ENCODE measurements at places on chromosomes 6 and 20.

DNA sequence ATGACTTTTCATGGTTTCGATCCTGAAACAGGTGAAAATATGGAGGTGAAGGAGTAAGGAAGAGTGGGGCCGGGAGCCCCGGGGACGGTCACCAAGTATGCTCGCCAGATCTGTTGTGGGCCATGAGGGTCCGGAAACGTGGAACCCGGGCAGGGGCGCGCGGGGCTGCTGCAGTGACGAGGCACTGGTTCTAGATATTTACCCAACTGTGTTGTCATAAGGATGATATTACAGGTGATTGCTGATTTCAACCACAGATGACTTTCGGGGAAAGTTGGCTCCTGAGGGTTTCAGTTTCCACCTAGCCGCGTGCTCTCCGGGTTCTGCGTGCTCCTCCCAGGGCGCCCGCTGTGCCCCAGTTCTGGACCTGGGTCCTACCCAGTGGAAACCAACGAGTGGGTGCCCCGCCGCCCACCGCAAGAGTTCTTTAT is 12.2 kb downstream of the RAET1G start:
- no peak for DNase-seq

DNA sequence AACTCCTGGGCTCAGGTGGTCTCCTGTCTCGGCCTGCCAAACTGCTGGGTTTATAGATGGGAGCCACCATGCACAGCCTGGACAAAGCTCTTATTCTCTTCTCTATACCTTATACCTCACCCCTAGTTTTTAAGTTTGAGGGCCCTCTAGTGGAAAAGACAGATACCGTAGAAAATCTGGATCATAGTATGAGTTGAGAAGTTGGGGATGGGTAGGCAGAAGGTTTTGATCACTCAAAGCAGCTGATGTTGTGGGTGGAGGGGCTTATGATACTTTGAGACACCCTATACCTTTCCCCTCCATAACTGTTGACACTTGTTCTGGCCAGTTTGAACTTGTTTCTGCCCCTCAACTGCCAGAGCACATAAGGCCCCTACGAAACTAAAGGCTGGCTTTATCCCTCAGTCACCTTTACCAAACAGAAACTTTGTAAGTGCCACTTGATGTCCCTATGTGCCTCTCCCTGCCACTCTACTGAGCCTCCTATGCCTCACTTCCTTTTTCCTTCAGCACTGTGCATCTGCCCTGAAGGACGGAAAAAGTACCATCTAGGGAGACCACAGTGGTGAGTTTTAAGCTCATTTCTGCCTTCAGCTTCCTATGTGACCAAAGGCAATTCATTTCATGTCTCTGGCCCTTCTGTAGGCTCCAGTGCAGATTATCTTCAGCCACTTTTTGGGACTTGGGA is 28.6 kb downstream of the RALY start:
- no peak for DNase-seq

DNA sequence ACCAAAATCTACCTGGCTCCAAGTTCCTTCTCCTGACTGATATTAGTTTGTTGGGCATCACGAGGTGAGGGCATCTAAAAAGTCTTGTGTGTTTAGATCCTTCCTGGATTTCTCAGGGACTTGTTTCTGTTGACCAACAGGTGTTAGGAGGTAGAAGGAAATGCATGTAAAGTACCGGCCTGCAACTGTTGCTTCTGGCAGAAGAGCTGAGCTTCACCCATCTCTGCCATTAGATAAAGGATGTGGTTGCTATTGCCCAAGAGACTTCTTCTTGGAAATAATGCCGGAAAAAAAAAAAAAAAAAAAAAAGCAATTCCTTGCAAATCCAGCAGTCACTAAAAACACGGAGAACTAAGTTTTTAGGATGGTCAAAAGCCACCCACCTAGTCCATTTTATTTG is 303.1 kb downstream of the CDH26 start:
- no peak for DNase-seq

GRCh38 chr6:9225441-9225871 is 790.1 kb upstream of the SLC35B3 start:
- DNase-seq = no peak

- no peak for DNase-seq
Observed at GRCh38 chr6:105489216-105489530, 86.3 kb upstream of the PREP start.

- DNase-seq = no peak
Observed at GRCh38 chr6:87588756-87589407, 905 bp downstream of the RARS2 start.

GRCh38 chr6:112029045-112029822 is 24.7 kb upstream of the CCN6 start:
- DNase-seq = peak; percentile 64

- no peak for DNase-seq
Observed at GRCh38 chr6:142943711-142944123, 1.3 kb downstream of the HIVEP2 start.

- no peak for DNase-seq
Observed at GRCh38 chr20:889106-889505, 27.0 kb downstream of the ANGPT4 start.

Measured in right forelimb (tissue), 1 donor.